ENCODE measurements at places on chromosomes 16 and 17. TPM values are rescaled to one million over a fixed set of nuclear protein-coding genes. Genes with fewer than 3 reads are reported as not detected.

DNA sequence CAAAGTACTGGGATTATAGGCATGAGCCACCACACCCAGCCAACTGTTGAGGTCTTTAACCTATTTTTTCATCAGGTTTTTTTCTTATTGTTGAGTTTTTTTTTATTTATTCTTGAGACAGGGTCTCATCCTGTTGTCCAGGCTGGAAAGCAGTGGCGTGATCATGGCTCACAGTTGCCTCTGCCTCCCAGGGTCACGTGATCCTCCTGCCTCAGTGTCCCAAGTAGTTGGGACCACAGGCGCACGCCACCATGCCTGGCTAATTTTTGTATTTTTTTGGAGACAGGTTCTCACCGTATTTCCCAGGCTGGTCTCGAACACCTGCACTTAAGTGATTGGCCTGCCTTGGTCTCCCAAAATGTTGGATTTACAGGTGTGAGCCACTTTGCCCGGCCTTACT lies 95.9 kb downstream of the BCAS3 start:
- no peak for DNase-seq

DNA sequence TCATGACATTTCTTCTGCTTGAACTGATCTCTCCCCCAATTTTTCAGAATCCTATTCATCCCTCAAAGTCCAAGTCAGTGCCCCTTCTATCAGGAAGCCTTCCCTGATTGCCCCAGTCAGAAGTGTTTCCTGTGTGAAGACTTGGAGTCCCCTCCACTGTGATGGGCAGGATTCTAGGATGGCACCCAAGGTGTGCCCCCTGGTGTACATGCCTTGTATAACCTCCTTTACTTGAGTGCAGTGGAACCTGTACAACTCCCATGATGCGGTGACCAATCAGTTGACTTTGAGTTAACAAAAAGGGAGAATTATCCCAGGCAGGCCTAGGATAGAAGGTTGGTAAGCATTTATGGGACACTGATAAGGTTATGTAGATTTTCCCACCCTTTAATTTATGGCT lies 23.4 kb downstream of the MYH13 start:
- peak; percentile 50 for DNase-seq

DNA sequence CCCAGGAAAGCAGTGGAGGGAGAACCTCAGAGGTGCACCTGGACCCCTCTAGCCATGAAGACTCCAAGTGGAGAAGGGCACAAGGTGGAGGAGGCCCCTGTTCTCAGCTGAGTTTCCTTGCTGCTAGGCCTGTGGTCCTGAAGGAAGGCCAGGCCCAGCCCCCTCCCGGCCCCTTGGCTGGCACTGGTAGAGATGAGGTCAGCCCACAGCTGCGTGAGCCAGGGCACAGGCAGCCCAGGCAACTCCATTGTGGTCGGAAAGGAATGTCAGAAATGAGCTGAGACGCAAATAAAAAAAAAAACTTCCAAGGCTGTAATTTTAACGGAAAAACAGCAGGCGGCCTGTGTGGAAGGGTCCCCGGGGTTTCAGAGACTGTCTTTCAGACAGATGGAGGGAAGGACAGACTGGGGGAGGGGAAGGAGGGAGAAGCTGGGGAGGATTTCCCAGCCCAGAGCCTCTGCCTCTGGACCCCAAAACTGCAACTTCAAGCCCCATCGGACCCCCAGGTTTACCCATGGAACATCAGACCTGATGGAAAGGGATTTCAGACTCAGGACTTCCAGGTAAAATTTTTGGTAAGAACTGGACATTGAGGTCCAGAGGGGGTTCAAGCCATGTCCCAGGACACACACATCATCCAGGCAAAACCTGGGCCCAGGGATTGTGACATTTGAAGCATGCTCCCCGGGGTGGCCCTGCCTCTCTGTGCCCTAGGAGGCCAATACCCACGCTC lies 25.6 kb upstream of the MRPS23 start:
- peak; percentile 69 for DNase-seq

- DNase-seq, result no peak
These were observed 95.6 kb downstream of the STXBP4 start for GRCh38 chr17:55063885-55064874.

GRCh38 chr17:48484850-48485249 lies 46.0 kb downstream of the HOXB1 start:
- DNase-seq, result no peak

- peak; percentile 31 for DNase-seq
These were observed 43.7 kb downstream of the COTL1 start for GRCh38 chr16:84574191-84574590.

- DNase-seq, result no peak
These were observed 47.5 kb upstream of the ERN1 start for GRCh38 chr17:64177311-64178010.

- DNase-seq, result no peak
These were observed 36.9 kb downstream of the SLC47A1 start for GRCh38 chr17:19570544-19571062.

- no peak for DNase-seq
These were observed 25.4 kb upstream of the GUCY2D start for GRCh38 chr17:7977039-7977438.

DNA sequence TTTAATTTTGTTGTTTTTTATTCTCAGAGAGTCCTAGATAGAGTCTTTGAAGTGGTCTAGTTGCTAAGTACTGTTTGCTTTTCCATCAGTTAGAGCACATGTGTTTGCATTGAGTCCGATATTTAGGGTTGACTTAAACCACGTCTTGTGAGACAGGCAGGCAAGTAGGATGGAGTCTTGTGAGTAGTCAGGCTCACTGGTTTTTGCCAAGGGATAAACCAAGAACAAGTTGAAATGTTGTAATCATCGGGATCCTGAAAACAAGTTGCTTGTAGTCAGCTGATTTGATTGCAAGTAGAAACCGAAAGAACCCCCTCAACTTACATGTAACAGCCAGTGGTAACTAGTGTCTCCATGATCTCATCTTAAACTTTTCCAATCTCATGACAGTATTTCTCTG lies 17.2 kb downstream of the ATP6V0A1 start:
- DNase-seq, result no peak

GRCh38 chr16:57947261-57947660 lies 23.7 kb downstream of the CNGB1 start:
- no peak for DNase-seq

DNA sequence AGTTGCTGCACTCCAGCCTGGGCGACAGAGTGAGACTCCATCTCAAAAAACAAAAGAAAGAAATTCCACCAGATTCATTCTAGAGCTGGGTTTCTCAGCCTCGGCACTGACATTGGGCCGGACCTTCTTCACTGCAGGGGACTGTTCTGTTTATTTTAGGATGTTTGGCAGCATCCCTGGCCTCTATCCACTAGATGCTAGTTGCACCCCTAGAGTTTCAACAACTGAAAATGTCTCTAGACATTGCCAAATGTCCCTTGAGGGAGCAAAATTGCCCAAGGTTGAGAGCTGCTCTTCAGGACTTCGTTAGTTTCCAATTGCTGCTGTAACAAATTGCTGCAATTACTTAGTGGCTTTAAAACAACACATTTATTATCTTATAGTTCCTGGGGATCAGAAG lies 7.2 kb downstream of the EEF2K start:
- DNase-seq, result no peak

DNA sequence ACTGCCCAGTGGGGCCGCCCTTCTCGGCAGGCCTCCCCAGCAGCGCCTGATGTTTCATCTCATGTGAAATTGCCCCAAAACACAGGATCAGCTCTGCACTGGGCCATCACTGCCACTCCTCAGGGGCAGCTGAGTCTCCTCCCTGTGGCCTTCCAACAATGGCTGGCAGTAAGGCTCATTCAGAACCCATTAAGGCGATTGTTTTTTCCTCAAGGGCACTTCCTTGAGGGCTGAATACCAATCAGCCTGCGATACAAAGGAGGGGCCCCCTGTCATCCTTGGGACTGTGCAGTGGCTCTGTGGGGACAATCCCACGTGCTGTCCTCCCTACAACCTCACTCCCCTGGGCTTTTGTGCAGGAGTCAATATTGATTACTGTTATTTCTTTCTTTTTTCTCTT lies 47.5 kb downstream of the XYLT1 start:
- DNase-seq, result peak; percentile 19

DNA sequence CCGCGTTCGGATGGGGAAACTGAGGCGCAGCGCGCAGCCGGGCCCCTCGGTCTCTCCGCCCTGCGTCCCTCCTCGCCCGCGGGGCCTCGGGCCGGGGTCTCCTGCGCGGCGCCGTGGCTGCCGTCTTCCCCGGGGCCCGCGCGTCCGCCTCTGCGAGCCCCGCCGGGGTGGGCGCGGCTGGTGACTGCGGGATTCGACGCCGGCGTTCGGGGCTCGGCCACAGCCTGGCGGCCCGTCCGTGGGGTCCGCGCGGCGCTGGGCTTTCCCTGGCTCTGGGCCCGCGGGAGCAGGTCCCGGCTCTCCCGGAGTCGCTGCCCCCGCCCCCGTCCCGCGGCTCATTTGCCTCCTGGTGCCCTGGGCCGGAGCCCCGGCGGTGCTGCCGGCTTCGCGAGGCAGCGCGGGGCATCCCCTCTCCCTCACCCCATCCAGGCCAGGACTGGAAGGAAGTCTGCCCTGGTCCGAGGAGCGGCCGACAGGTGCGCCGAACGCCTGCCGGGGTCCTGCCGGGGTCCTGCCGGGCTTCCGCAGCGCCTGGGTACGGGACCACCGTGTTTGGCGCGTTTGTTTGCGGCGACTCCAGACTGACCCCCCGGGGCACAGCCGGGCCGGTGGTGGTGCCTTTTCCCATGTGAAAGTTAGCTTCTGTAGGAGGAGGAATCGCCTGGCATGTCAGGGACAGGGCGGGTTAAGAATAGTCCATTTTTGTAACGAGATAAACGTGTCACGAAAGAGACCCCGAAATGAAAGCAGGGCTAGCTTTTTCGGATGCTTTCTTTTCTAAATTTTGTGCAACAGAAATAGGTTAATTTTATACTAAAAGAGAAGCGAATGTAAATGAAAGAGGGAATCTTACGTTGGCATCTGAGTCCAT lies 671 bp downstream of the CHMP6 start:
- peak; percentile 40 for DNase-seq

DNA sequence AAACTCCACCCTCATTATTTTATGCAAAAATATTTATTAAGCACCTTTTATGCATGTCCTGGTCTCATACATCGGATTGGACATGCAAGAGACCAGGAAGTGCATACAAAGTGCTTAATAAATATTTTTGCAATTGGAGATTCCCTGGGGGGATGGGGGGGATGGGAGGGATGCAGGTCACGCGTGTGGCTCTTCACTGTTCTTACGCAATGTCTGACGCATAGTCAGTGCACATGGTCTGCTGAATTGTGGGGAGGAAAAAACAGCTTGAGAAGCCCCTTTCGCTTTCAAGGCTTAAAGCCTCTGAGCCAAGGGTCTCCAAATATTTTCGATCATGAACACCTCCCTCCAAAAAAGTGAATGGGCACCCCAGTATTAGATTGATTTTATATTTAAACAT lies 96.7 kb upstream of the XYLT1 start:
- DNase-seq, result no peak

GRCh38 chr17:5619088-5619740 lies 34.9 kb upstream of the NLRP1 start:
- DNase-seq, result no peak

DNA sequence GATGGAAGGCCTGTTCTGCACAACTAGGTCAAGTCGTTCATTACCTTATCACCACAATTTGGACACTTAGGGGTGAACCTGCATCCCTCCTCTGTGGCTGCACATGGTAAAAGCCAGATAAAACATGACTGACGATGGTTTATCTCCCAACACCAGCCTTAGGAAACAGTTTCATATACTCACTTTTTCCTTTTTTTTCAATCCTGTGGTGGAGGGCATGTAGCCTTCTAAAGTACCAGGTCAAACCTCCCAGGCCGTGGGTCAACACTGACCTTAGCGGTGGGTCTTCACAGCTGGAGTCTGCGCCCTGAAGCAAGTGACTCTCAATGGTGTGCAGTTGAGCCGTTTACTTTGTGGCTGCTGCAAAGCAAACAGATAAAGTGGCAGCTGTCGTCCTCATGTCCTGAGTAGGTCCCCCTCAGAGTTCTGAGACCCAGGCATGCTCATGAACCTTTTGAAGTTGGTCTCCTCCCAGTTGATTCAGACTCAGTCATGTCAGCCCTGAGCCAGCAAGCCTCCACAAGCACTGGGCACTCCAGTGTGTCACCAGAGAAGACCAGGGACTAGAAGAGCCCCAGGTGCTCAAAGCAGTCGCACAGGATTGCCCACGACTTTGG lies 5.9 kb downstream of the FAHD1 start:
- DNase-seq, result no peak

DNA sequence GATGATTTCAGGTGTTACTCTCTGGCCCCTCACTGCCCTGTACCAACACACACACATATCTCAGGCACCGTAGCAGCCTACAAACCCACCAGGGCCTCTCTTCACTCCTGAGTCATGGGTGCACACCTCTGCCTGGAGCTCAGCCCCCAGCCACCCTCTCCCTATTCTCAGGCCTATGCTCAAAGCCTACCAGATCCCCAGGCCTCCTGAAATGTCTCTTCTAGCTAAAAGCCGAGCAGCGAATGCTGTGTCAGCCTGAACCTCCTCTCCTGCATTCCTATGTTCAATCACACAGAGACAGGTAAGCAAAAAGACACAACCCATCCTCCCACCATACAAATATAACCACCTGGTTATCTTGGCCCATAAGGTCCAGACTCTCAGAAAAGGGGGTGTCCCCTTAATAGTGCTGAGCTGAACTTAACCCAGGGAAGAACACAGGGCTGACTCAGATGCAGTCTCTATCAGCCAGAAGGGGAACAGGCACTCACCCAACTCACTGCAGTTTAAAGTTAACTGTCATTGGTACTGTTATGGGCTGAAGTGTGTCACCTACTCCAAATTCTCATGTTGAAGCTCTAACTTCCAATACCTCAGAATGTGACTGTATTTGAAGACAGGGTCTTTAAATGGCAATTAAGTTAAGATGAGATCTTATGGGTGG lies 62.0 kb upstream of the TEKT3 start:
- no peak for DNase-seq

DNA sequence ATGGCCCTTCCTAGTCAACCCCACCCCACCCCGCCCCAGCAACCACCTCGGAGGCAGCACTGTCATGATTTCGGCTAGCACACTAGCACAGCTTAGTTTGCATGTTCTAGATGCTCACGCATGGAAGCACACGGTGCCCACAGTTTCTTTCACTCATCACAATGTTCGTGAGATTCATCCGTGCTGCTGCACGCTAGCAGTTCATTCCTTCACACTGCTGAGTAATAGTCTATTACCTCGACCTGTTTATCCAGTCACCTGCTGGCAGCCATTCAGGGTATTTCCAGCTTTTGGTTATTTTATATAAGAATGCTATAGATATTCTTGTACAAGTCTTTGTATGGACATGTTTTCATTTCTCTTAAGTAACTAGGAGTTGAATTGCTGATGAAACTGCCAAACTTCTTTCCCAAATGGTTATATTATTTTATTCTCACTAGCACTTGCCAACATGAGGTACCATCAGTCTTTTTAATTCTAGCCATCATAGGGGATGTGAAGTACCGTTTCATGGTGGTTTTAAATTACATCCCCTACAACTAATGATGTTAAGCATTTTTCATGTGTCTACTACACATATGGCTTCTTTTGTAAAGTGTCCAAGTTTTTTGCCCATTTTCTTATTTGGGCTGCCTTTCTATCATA lies 75.7 kb downstream of the CYTH1 start:
- DNase-seq, result no peak

SLFN12 gene
- 12.2 TPM for total RNA-seq

OTOP3 gene
- not detected for total RNA-seq

CES4A gene
- total RNA-seq, result 0.89 TPM

RNF43 gene
- 3.5 TPM for total RNA-seq

GLTPD2 gene
- total RNA-seq, result not detected

Measured in WTC11 (cell line).